ENCODE measurements at places on chromosomes 6 and 20. TPM values are rescaled to one million over a fixed set of nuclear protein-coding genes. Genes with fewer than 3 reads are reported as not detected.

The BPI gene
- not detected for total RNA-seq

DNA sequence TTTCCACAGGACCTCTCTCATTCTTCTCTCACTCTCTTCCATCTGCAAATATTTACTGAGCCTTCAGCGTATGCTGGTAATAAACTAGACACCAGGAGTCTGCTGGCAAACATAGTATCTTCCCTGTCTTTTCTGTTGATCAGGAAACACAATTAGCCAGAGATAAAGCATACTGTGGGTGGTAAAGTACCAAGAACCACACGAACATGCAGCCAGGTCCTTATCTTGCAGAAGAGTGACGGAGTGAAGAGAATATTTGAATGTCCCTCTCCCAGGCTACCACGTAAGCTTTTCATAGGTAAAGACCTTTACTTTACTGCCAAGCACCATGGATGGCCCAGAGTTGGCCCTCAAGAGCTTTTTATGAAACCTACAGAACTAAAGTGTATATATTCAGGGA is 13.3 kb downstream of the FHL5 start:
- no peaks in the 10 kb centered on the region for H3K36me3 ChIP-seq
- no peak overlapping the region for H3K27ac ChIP-seq
- H3K4me3 ChIP-seq, result no peak overlapping the region
- peaks cover 29% of the 10 kb centered on the region for H3K27me3 ChIP-seq
- H3K4me1 ChIP-seq, result no peaks in the 10 kb centered on the region
- DNase-seq, result no peak

The PRKN gene
- total RNA-seq, result 2.8 TPM

DNA sequence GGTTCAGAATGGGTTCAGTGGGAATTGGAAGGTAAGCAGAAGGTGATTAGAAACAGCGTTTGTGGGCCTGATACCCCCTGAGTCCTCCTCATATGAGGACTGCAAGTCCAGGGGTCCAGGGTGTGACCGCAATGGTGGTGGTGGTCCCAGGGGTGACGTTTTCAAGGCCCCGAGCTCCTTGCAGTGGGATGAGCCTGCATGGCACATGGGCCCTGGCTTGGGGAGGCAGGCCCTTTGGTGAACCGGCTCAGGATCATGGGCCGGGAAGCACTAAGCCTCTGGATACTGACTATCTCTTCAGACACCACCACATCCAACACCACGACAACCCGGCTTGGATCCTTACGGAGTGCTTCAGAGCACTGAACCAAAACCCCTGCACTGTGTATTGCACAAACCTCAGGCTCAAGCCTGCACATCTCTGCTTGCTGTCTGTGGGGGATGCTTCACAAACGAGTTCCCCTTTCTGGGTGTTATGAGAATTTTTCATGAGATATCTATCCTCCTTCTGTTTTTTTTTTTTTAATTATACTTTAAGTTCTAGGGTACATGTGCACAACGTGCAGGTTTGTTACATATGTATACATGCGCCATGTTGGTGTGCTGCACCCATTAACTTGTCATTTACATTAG is 67.9 kb downstream of the STK35 start:
- DNase-seq, result no peak
- H3K27ac ChIP-seq, result no peak overlapping the region
- H3K4me1 ChIP-seq, result no peaks in the 10 kb centered on the region
- H3K36me3 ChIP-seq, result peaks cover 1% of the 10 kb centered on the region

GRCh38 chr20:53755733-53756531 is 162.3 kb upstream of the ZNF217 start:
- no peak overlapping the region for H3K4me3 ChIP-seq
- no peaks in the 10 kb centered on the region for H3K36me3 ChIP-seq
- H3K27ac ChIP-seq, result no peak overlapping the region
- DNase-seq, result no peak
- H3K27me3 ChIP-seq, result no peaks in the 10 kb centered on the region

The CSTF1 gene
- 74.5 TPM for total RNA-seq

- no peak overlapping the region for H3K4me3 ChIP-seq
- H3K27me3 ChIP-seq, result no peaks in the 10 kb centered on the region
- DNase-seq, result peak; percentile 56
- peaks cover 4% of the 10 kb centered on the region for H3K36me3 ChIP-seq
- peaks cover 14% of the 10 kb centered on the region for H3K4me1 ChIP-seq
Observed at GRCh38 chr6:161242779-161243693, 30.8 kb downstream of the AGPAT4 start.

The PRL gene
- not detected for total RNA-seq

DNA sequence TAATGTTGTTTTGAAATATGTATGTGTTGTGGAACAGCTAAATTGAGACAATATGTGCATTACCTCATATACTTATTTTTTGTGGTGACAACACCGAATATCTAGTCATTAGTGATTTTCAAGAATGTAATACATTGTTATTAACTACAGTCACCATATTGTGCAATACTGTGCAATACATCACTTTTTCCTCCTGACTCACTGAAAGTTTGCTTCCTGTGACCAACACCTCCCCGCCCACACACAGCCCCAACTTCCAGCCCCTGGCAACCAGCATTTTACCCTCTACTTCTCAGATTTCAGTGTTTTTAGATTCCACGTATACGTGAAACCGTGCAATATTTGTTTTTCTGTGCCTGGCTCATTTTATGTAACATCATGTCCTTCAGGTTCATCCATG is 627.9 kb downstream of the PRKN start:
- DNase-seq, result peak; percentile 70
- peaks cover 6% of the 10 kb centered on the region for H3K4me1 ChIP-seq
- H3K27ac ChIP-seq, result no peak overlapping the region
- H3K27me3 ChIP-seq, result no peaks in the 10 kb centered on the region

The PGC gene
- not detected for total RNA-seq

DNA sequence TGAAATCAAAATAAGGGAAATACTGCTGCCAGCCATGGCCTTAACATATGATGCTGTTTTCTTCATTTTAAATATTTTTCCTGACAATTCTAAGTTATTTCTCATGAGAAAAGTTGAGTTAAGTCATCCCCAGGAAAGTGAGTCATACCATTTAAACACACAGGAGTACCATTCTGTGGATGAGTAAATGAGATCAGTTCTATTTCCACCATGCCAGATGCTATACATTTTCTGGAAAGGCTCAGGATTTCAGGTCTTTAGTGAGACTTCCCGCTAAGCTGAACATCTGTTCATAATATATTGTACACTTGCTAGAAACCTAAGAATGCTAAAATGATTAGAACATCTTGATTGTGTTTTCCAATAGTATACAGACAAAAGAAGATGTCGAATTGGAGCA is 256.2 kb upstream of the MANEA start:
- no peaks in the 10 kb centered on the region for H3K36me3 ChIP-seq
- no peak overlapping the region for H3K27ac ChIP-seq
- no peaks in the 10 kb centered on the region for H3K4me1 ChIP-seq
- no peak overlapping the region for H3K4me3 ChIP-seq
- DNase-seq, result no peak

DNA sequence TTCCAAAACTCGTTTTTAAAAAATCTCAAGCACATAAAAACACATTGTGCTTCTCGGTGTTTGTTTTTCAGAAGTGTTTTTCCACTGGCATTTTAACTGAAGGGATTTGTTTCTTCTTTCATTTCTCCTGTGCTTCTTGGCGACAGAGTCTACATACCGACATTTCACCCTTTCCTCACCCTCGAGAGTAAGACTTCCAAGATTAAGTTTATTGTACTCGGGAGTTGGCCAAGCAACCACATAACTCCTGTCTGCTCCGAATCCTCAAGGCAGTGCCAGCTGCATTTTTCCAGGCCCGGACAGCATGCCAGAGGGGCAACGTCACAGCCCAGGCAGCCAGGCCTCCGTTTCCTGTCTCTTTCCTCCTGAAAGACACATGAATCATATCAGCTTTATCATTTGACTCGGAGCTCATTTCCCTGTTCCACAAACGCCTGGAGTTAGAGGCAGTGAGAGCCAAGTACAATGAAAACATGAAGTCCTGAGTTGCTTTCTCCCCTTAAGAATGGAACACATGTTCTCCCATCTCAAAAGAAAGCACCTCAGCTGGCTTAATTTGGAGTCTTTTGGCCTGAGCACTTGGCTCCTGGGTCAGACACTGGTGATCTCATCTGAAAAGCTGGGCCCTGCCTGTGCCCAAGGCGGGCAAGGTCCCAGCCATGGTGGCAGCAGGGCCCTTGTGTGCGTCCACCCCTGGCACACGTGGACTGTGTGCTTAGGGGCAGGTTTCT is 23.2 kb upstream of the FAM50B start:
- no peaks in the 10 kb centered on the region for H3K4me1 ChIP-seq
- no peaks in the 10 kb centered on the region for H3K36me3 ChIP-seq
- no peak for DNase-seq

The ENPP4 gene
- 6.9 TPM for total RNA-seq

DNA sequence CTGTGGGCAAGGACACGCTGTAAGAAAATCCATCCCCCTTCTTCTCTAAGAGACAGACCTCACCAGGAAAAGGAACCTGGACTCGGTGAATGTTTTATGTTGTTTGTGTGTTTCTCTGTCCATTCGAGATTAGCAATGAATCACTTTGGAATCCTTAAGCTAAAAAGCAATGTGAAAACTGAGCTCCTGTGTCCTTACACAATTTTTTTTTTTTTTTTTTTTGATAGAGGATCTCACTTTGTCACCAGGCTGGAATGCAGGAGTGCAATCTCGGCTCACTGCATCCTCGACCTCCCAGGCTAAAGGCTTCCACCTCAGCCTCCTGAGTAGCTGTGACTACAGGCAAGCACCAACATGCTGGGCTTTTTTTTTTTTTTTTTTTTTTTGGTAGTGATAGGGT is 32.1 kb downstream of the BFSP1 start:
- H3K27me3 ChIP-seq, result no peaks in the 10 kb centered on the region
- H3K27ac ChIP-seq, result no peak overlapping the region
- no peak for DNase-seq
- peaks cover 8% of the 10 kb centered on the region for H3K4me1 ChIP-seq

DNA sequence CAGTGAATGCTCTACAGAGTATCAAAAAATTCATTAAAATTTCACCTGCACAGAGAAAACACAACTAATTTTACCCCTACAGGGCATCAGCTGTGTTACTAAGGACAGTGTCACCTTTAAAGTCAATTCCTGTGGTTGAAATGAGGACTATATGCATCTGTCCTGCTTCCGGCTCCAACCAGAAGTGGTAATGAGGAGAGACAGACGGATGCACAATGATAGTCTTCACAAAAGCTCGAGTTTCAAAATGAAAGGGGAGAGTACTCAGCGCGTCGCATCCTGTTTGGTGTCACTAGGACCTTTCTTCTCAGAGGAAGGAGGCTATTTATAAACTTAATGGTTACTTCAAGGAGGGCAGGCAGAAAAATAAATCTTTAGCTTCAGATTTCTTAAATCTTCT is 86.5 kb downstream of the LYRM4 start:
- H3K4me3 ChIP-seq, result peak overlapping the region; percentile 83
- no peaks in the 10 kb centered on the region for H3K27me3 ChIP-seq
- DNase-seq, result peak; percentile 64

The MLN gene
- not detected for total RNA-seq

DNA sequence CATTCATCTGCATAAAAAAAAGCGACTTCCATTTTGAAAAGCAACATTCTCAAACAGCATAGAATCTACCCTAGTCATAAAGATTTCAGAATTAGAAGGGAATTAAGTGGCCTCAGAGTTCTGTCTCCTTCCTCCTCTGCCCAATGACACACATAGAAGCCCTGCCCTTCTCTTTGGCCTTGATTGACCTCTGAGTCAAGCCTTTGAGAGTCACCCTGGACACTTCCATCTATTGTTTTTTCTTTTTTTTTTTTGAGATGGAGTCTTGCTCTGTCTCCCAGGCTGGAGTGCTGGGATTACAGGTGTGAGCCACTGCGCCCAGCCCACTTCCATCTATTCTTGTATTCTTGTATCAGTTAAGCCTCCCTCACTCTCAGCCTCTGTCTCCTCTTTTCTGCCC is 44.8 kb upstream of the CTNNBL1 start:
- H3K36me3 ChIP-seq, result no peaks in the 10 kb centered on the region
- no peak overlapping the region for H3K27ac ChIP-seq
- DNase-seq, result no peak
- H3K4me3 ChIP-seq, result no peak overlapping the region

DNA sequence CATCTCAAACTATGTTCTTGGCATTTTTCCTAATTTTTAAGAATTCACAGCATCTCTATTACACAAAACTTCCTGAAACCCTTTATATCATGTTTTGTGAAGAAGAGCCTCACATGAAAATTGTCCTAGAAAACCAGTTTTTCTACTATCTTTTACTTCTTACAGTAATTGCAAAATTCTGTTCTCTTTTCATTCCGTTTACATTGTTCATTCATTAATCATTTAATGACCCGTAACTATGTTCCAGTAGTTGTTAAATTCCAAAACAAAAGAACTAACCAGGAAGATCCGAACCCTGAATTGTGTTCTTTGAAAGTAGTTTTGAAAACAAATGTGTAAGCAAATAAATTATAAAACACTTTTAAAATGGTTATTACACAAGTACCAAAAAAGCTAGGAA is 597.0 kb downstream of the EYS start:
- H3K4me3 ChIP-seq, result no peak overlapping the region
- H3K4me1 ChIP-seq, result no peaks in the 10 kb centered on the region
- no peak overlapping the region for H3K27ac ChIP-seq
- H3K36me3 ChIP-seq, result no peaks in the 10 kb centered on the region

- H3K27ac ChIP-seq, result no peak overlapping the region
- peak; percentile 69 for DNase-seq
- H3K27me3 ChIP-seq, result peaks cover 13% of the 10 kb centered on the region
Observed at GRCh38 chr6:105424175-105424783, 21.4 kb upstream of the PREP start.

GRCh38 chr6:167093406-167093921 is 29.4 kb upstream of the CCR6 start:
- DNase-seq, result no peak
- H3K36me3 ChIP-seq, result peaks cover 3% of the 10 kb centered on the region
- H3K4me3 ChIP-seq, result peak overlapping the region; percentile 77
- H3K27ac ChIP-seq, result peak overlapping the region; percentile 87

The DBNDD2 gene
- 43.4 TPM for total RNA-seq

The SYTL3 gene
- 267 TPM for total RNA-seq

GRCh38 chr6:41975276-41975675 is 33.7 kb upstream of the CCND3 start:
- no peaks in the 10 kb centered on the region for H3K27me3 ChIP-seq
- DNase-seq, result no peak
- no peaks in the 10 kb centered on the region for H3K36me3 ChIP-seq
- peak overlapping the region; percentile 97 for H3K27ac ChIP-seq
- peak overlapping the region; percentile 68 for H3K4me3 ChIP-seq

The RAB44 gene
- total RNA-seq, result 0.09 TPM

- no peak for DNase-seq
- H3K36me3 ChIP-seq, result no peaks in the 10 kb centered on the region
- H3K4me3 ChIP-seq, result peak overlapping the region; percentile 57
- H3K27me3 ChIP-seq, result no peaks in the 10 kb centered on the region
- peak overlapping the region; percentile 80 for H3K27ac ChIP-seq
Observed at GRCh38 chr6:12064131-12064530, 52.0 kb downstream of the HIVEP1 start.

The HSPA1A gene
- 16.5 TPM for total RNA-seq

DNA sequence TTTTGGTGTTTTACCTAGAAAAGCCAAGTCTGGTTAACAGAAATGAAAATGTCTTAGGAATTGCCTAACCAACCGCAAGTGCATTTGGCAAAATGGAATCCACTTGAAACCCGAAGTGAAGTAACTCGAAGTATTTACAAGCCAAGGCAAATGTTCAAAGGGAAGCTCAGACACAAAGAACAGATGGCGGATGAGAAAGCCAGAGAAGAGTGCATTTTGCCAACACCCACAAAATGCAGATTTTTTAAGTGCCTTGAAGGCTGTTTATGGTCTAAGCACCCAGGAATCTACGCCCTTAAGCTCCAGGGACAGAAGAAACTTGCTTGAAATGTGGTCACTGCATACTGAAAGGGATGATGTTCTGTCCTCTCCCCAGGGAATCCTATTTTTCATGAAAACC is 70.0 kb upstream of the TBXT start:
- peaks cover 10% of the 10 kb centered on the region for H3K4me1 ChIP-seq
- H3K27ac ChIP-seq, result no peak overlapping the region
- H3K4me3 ChIP-seq, result no peak overlapping the region
- peaks cover 40% of the 10 kb centered on the region for H3K27me3 ChIP-seq

The ZNFX1 gene
- total RNA-seq, result 37.8 TPM
